ENCODE measurements at places on chromosomes 5 and 9. TPM values are rescaled to one million over a fixed set of nuclear protein-coding genes. Genes with fewer than 3 reads are reported as not detected.

- DNase-seq: no peak
Measured at GRCh38 chr5:133245191-133246052, 193.6 kb downstream of the HSPA4 start.

- DNase-seq: no peak
Measured at GRCh38 chr5:132385326-132386105, 16.0 kb downstream of the SLC22A5 start.

- no peak for DNase-seq
Measured at GRCh38 chr9:117656002-117656401, 48.2 kb upstream of the TLR4 start.

GRCh38 chr5:81949462-81949861, 22.4 kb upstream of the ATG10 start:
- no peak for DNase-seq

GRCh38 chr5:167866797-167867196, 424.6 kb upstream of the WWC1 start:
- no peak for DNase-seq

DNA sequence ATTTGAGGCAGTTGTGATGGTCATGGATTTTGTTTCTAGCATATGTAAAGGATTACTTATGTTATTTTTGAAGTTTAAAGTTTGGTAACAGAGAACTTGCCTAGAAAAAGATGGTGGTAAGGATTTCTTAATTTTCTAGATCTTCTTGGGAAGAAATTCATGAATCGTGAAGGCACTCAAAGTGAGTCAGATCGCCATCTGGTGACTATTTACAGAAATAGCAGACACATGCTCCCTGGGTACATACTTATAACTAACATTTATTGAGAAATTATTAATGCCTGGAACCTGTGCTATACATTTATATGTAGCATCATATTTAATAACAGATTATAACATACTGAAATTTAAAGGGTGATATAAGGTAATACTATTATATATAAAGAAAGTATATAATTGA, 299.7 kb downstream of the IZUMO3 start:
- DNase-seq: no peak

DNA sequence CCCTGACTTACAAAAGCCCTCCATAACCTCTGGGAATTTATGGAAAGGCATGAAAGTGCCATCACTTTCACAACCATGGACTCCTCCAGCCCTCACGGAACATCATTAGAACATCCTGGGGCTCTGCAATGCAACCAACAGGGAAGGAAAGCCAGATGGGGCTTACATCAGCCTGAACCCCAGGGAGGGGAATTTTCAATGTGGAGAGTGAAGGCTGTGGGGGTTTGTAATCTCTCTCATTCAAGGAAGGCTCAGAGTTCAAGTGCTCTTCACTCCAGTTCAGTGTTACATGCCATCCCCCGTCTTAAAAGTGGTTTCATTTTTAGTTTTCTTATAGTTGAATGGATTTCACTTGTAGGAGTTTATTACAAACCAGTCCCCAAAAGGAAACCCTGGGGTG, 5.7 kb downstream of the SPRY4 start:
- no peak for DNase-seq

- DNase-seq: no peak
Measured at GRCh38 chr9:112921549-112921948, 30.9 kb upstream of the SLC46A2 start.

DNA sequence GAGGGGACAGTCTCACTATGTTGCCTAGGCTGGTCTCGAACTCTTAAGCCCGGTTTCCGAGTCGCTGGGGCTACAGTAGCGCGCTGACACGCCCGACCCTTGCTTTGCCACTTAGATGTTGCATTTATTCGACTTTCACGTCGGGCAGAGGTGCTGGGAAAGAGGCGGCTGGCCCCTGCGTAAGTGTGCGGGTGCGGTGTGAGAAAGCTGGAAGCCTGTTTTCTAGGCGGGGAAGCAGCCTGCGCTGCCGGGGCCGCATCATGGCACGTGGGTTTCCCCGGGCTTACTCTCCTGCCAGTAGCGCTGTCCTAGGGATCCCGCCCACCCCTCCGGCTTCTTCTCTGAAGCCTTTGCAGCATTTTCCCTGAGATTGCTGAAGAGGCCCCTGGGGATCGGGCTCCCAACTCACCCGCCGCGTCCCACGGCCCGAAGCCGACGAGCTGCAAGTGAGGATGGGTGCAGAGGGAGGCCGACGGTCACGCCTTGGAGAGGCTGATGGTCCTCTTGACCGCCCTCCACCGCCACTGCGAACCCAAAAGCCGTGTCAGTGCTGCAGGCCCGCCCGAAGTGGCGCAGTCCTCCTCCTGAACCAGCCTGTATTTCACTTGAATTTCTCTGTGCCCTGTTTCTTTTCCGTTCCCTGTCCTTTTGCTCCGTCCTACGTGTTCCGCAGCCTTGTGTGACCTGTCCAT, 5.8 kb upstream of the TRIM41 start:
- DNase-seq: no peak

- DNase-seq: no peak
Measured at GRCh38 chr9:95315108-95315746, 2.3 kb downstream of the FANCC start.

GRCh38 chr5:160774666-160775315, 77.2 kb downstream of the ATP10B start:
- no peak for DNase-seq

LHFPL2 gene
- total RNA-seq: 2.2 TPM

HAVCR2 gene
- 4.5 TPM for total RNA-seq

GLRA1 gene
- total RNA-seq: not detected

SLC34A1 gene
- total RNA-seq: 0.15 TPM

N4BP3 gene
- total RNA-seq: 17.6 TPM

CDC20B gene
- total RNA-seq: not detected

NR4A3 gene
- total RNA-seq: not detected

All from esophagus squamous epithelium (tissue), 5 donors.